ENCODE measurements at places on chromosomes 2 and 18.

DNA sequence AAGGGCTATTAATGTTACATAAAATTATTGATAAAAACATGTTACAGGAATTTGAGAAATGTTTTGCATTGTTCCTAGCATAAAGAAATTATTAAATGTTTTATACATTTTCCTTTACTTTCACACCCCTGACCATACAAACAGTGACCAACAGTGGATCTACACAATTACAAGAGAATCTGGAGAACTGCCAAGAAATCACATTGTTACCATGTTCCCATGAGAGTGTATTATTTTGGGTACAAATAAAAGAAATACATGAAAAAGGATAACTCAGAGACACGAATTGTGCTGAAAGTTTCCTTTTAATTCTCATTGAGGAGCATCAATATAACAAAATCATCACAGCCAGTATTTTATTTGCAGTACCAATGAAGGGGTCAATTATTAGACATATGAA, 150.1 kb downstream of the WDPCP start:
- no peak for DNase-seq

DNA sequence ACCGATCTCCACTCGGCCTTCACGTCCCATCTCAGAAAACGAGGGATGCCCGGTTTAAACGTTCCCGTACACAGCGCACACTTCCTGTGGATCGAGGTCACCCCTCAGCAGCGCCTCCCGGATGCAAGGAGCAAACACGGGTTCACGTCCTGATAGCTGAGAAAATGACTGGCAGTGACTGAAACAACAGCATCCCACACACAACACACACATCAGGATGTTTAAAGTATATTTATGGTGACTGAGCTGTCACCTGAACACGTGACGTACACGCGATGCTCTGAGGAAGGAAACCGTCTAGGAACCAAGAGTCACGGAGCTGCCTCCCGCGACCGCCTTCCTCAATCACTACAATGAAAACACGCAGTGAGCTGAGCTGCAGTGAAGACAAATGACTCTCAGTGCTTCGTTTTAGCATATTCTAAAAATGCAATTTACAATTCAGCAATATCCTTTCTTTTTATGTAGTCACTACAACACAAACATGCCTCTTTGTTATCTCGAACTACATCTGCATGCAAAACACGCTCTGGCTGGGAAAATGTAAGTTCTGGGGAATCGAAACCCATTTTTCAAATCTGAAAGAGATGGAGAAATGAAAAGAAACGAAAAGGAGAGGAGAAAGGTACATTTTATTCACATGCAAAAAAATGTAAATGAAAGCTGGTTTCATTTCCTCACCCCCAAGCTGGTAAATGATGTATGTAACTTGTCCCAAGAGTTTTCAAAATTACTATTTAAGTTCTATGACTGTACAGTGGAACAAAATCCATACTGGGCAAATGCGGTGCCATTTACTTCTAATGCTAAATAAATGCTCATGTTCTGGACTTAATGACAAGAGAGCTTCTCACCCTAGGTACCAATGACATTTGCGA, 19.8 kb downstream of the HDAC4 start:
- no peak for DNase-seq

DNA sequence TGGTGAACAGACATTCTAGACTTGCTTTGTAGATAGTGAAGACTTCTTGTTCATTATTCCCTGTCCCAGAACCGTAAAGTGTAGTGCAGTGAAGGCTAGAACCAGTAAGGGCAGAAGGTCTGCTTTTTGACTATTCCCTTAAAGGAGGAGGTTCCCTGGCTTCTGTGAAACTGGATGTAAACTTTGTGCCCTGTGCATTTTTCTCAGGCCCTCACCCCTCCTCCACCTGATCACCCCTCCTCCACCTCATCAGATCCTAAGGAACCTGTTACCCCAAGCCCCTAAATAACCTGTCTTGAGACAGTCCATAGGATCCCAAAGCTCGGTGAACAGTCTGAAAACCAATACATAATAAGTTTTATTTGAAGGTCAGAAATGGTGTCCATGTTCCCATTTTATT, 33.7 kb downstream of the SFT2D3 start:
- no peak for DNase-seq

DNA sequence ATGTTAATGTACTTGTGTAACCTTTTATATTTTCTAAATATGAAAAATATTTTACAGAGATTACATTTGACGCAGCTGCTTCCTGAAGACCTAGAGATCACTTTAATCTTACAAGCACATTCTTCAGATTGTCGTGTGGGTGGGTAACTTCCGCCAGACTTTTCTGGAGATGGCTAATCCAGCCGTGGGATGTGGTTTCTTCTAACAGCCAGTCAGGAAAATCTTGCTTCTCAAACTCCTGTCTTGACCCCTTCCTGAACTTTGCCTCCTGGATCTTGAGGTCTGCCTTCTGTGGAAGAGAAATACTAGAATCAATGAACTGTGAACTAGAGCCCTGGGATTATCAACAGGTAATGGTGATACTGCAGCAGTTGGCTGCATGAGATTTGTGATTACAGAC, 401.6 kb upstream of the TNP1 start:
- no peak for DNase-seq

DNA sequence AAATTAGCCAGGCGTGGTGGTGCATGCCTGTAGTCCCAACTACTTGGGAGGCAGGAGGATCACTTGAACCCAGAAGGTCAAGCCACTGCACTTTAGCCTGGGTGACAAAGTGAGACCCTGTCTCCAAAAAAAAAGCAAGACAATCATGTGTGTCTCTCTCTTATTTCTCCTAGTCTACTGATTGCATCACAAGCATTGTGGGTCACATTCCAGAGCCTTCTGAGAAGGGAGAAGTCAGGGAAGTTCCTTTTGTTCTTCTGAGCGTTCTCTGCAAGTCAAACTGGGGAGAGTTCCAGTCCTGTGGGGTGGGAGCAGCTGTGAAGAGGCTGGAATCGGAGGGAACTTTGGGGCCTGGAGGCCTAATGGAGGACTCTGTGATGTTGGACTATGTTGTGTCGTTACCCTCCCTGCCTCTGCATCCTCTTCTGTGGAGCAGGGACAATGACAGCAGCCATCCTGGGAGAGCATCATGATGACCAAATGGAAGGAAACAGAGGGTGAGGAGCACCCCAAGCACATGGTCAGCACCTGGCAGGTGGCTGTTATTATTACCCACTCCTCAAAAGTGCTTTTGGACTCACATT, 115.4 kb downstream of the MRO start:
- DNase-seq: no peak

DNA sequence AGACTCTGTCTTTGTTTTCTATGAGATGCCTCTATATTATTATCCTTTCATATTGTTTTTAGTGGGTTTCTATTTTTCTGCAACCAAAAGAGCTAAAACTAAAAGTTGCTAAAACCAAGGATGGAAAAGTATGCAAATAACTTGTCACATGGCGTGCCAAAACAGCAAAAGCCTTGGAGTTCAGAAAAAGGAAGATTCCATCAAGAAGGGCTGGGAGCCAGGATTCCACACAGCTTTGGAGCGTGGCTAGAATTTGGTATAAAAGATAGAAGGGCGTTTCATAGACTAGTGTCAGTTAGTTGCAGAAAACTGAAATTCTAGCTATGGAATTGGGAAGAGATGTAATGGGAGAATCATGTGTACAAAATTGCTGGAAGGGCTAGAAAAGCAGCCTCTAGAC, 4.1 kb downstream of the SCYGR1 start:
- no peak for DNase-seq

GRCh38 chr2:173962583-173963110, 2.5 kb downstream of the SP3 start:
- no peak for DNase-seq

- no peak for DNase-seq
These were observed 1132.8 kb downstream of the LRP1B start for GRCh38 chr2:140998017-140998416.

DNA sequence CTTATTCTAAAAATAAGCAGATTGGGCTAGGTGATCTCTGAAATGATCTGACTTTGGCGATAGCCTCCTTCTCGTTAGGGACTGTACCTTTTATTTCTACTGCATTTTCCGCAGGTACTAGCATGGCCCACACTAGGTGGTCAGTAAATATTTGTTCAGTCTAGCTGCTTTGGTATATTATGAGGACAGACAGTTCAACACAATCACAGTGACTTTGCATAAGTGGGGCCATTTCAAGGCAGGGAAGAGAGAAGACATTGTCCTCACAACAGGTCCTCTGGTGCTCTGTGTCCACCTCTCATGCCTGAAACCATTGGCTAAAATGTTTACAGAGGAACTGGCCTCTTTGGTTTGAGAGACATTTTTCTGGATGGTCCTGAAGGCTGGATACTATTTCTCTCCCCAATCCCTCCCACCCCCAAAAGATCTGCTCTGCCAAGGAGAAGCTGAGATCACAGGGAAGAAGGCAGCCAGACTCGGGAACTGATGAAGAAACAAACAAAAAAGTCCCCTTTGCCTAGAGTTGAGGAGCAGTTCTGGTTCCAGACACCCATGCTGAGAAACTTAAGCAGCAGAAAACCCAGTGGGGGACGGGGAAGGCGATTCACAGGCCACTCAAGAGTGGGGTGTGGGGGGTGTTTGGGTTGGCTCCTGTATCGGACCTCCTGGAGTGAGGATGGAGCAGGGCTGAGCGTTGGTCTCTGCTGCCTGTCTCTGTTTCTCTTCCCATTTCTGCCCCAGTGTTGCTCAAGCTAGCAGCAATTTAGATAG, 2.9 kb upstream of the TNP1 start:
- peak; percentile 12 for DNase-seq

DNA sequence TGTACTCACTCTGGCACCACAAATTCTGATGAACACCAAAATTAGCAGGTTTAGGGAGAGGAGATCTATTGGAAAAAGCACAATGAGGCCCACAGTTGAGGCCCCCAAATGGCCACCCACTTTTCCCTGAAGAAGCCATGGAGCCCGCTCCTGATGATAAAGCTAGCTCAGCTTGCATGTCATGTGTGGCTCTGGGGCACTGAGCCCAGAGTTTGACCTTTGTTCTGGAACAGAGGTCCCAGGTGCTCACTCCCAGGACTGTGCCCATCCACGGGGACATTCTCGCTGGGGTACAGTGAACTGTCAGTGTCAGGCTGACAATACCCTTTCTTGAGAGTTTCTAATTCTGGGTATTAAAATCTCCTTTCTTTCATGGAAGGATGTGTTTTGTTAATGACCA, 36.2 kb downstream of the XDH start:
- no peak for DNase-seq

DNA sequence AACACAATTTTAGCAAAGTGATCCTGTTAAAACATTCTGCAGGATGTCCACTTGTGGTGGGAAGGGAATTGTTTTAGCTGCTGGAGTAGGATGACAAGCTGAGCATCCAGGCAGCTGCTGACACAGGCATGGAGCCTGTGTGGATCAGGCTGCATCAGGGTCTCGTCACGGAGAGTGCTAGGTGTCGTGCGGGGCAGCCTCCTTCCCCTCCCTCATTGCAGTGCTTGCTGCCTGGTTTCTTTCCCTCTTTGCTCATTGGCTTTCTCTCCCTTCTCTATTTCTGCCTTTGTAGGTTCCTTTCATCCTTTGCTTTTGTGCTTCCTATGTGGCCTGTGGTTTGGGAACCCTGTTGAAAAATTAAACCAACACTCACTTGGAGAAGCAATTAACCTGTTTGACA, 172.9 kb downstream of the TPGS2 start:
- no peak for DNase-seq

DNA sequence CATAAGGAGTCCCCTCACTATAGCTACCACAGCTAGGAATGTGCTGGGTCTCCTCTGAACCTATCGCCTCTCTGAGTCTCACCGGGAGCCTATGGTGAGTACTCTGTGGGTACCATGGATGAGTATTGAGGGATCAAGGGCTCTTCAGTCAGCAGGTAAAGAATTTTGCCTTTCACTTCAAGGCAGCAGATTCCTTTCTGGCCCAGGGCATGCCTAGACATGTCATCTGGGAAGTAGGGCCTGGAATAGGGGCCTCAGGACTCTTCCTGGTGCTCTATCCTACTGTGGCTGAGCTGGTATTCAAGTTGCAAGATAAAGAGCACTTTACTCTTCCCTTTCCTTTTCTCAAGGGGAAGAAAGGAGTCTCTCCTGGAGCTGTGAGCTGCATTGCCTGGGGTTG, 85.6 kb upstream of the LHCGR start:
- no peak for DNase-seq

GRCh38 chr18:32530947-32531651, 60.4 kb upstream of the GAREM1 start:
- peak; percentile 39 for DNase-seq

- DNase-seq: no peak
These were observed 5.1 kb downstream of the NCK2 start for GRCh38 chr2:105749583-105750400.

- no peak for DNase-seq
These were observed 47.1 kb downstream of the SLC4A1AP start for GRCh38 chr2:27710640-27711430.

DNA sequence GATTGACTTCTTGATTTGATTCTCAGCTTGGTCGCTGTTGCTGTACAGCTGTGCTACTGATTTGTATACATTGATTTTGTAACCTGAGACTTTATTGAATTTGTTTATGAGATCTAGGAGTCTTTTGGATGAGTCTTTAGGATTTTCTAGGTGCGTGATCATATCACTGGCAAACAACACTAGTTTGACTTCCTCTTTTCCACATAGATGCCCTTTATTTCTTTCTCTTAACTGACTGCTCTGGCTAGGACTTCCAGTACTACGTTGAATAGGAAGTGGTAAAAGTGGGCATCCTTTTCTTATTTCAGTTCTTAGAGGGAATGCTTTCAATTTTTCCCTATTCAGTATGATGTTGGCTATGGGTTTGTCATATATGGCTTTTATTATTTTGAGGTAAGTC, 101.3 kb downstream of the OSBPL1A start:
- no peak for DNase-seq
